ENCODE measurements at places on chromosomes 1 and 21.
A peak's percentile ranks its signal among the peaks of the same experiment; 100 is the strongest.

DNA sequence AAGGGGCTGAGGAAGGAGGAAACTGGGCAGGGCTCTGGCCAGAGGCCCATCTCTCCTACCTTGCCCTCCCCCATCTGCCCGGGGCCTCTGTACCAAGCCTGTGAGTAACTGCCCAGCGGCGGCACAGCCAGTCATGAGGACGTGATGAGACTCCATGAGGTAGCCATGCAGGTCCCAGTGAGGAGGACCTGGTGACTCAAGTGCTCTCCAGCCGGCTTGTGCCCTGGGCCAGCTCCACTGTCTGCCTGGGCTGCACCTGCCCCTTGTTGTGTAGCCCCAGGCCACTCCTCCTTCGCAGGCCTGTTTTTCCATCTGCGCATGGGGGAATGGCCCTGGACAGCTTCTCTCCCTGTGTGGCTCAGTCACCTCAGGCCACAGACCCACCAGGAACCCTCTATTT lies 42.0 kb upstream of the PADI1 start:
- DNase-seq, result peak; percentile 78

DNA sequence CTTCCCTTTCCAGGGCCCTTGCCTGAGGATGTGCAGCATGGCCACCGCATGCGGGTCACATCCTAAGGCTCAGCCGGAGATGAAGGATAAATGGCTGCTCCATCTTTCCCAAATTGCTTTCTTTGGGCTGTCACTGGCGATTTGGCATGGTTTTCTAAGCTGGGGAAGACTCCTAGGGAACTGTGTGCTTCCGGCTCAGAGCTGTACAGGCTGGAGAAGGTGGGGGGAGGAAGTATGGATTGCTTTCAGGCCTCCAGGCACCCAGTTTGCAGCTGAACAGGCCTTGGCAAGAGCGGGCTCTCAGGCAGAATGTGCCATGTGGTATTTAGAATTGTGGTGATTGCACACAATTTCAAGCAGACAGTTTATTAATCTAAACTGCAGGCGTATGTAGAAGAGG lies 48.9 kb downstream of the TMEM53 start:
- DNase-seq, result no peak

GRCh38 chr1:171550050-171550449 lies 64.7 kb downstream of the PRRC2C start:
- peak; percentile 15 for DNase-seq

GRCh38 chr1:54325703-54326461 lies 80.3 kb downstream of the SSBP3 start:
- DNase-seq, result no peak
